Stimulated activated CD8-positive, alpha-beta memory T cell treated with anti-CD3 and anti-CD28 coated beads, Interleukin-4, amount 100 ng/mL, for 4 hours (primary cell): ENCODE measurements at places on chromosomes 2 and 18.
A peak's percentile ranks its signal among the peaks of the same experiment; 100 is the strongest.

- no peak for DNase-seq
These were observed 58.4 kb downstream of the KCTD18 start for GRCh38 chr2:200451511-200451910.

GRCh38 chr18:21453511-21453901, 147.0 kb downstream of the ESCO1 start:
- no peak for DNase-seq

GRCh38 chr18:50358844-50359243, 16.0 kb upstream of the SKA1 start:
- DNase-seq: no peak

- peak; percentile 17 for DNase-seq
These were observed 28.7 kb downstream of the SRSF7 start for GRCh38 chr2:38722271-38723061.

GRCh38 chr2:120239488-120240287, 13.0 kb upstream of the RALB start:
- no peak for DNase-seq

GRCh38 chr2:1750270-1750932, 6.1 kb upstream of the PXDN start:
- DNase-seq: no peak

- DNase-seq: no peak
These were observed 86.0 kb downstream of the WDSUB1 start for GRCh38 chr2:159200498-159200897.

- DNase-seq: no peak
These were observed 88.7 kb downstream of the NRP2 start for GRCh38 chr2:205771031-205771430.

DNA sequence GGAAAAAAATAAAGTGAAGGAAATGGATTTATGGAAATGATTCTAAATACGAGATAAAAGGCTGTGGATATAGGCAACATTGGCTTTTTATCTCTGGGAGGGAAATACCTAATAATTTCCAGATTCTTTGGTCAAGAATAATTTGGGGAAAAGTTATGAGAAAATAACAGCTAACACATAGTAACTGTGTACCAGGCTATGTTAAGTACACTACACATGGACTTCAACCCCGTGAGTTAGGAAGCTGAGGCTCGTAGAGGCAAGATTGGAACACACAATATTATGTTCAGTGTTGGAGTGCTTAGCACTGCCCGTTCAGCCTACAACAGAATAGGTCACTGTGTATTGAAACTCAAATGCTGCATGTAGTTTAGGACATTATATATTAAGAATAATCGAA, 34.3 kb upstream of the GPD2 start:
- DNase-seq: no peak

- DNase-seq: no peak
These were observed 266.6 kb upstream of the MYT1L start for GRCh38 chr2:2597712-2598111.

DNA sequence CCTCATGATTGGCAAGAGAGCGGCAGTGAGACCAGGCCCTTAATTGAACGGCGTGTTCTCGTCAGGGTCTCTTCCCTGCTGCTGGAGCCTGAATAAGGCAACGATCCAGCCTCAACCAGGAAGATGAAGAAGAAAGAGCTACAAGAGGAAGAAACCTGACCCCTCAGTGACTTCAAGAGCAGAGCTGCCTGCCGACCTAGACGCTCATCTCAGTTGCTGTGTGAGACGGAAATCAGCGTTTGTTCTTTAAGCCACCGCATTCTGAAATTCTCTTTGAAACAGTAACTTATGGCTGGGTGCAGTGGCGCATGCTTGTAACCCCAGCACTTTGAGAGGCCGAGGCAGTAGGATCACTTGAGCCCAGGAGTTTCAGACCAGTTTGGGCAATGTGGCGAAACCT, 29.6 kb upstream of the KCNG3 start:
- no peak for DNase-seq

- DNase-seq: no peak
These were observed 9.3 kb downstream of the CD8A start for GRCh38 chr2:86781363-86781762.

DNA sequence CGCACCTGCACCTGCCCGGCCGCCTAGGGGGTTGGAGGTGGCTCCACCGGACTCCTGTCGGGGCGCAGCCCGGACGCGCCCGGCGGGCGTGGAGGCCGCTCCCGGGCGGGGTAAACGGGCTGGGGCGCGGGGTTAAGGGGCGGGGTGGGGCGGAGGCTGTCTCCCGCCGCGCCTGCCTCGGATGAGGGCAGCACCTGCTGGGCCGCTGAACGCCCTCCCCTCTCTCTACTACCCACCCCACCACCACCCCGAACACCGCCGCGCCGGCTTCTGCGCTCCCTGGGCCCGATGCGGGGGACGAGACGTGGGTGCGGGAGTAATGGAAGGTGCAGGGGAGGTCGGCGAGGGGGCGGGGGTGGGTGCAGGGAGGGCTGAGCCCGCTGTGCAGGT, 224.8 kb upstream of the ID2 start:
- no peak for DNase-seq

DNA sequence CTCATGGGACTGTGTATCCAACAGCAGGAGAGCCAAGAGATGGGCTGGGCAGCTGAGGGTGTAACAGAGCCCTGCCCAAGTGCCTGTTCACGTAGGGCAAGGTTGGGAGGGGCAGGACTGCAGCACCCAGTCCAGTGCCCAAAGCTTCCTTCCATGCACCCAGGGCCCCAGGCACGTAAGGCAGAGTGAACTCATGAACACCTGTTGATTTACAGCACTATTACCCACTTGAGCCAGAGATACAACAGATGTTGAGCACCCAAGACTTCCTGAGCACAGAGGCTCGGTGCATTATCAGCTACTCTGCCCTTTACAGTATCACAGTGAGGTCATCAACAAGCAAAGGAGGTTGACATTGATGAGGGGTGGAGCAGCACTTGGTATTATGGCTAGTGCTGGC, 50.2 kb upstream of the FHL2 start:
- DNase-seq: no peak

DNA sequence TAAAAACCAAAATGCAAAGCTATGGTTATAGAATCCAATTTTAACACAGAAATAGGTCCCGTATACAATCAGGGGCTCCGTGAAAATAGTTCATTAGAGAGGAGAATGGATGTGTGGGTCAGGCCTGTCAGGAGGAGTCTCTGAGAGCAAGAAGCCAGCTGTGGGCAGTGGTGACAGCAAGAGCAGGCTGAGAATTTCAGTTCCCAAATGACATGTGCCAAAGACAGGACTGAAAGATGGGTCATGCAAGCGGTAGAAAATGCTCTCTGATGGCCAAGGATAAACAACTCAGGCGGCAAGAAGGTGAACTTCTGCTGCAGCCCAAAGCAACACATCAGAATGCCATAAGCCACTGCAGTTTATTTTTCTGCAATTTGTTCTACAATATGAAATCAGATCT, 100.4 kb downstream of the CCDC141 start:
- no peak for DNase-seq

GRCh38 chr2:140586379-140586778, 1544.4 kb downstream of the LRP1B start:
- DNase-seq: no peak

- no peak for DNase-seq
These were observed 166.6 kb upstream of the TANK start for GRCh38 chr2:160993654-160994061.

DNA sequence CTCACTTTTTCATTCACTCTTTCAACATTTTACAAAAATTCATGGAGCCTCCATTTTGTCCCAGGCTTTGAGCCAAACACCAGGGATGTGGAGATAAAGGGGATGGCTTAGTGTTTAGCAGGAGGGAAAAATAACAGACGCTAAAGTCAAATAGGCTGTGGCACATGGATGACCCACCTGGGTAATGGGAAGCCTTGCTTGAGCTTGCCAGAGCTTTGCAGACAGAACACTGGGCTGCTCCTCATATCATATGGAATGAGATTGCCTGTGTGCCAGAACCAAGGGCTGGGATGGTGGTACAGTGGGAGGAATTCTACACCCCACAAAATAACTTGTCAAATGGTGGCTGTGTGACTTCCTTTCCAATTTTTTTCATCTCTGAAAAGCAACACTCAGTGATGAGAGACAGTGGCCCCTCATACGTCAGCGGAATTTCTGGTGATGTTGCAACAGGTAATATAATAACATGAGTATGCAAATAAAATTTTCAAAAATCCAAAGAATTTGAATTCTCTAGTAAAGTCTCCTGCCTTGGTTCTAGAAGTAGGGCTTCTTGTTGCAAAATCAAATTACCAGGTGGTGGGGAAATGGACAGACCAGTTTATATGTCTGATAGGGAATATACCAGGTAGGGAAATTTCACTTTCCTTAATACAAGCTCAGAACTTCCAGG, 252.9 kb downstream of the CLIP4 start:
- no peak for DNase-seq

DNA sequence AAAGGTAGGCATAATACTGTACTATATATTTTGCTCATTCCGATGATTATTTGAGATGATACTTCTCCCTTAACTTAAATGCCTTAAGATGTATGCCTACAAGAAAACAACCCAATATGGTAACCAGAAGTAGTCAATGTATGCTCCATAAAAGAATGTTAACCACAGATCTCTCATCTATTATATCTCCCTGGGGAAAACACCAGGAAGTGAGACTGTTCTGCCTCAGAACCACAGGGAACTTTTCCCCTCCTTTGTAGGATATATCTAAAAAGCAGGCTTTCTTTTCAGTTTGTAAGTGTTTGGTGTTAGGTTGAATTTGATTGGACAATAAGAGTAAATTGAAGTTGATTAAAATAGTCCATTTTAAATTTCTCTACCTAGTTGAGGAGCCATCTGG, 1160.5 kb upstream of the NXPH2 start:
- DNase-seq: no peak

DNA sequence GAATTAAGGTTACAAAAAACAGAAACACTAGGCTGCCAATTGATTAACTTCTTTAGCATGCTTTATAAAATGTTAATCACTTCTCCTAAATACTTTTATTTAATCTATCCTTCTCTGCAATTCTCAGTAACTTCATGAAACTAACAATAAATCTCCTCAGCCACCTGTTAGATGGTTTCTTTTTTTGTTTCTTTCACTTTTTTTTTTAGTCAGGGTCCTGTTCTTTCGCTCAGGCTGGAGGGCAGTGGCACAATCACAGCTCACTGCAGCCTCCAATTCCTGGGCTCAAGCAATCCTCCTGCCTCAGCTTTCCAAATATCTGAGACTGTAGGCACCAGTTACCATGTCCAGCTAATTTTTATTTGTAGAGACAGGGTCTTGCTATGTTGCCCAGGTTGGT, 213.4 kb upstream of the STK17B start:
- no peak for DNase-seq

- no peak for DNase-seq
These were observed 18.3 kb upstream of the MAP4K4 start for GRCh38 chr2:101679037-101679726.

DNA sequence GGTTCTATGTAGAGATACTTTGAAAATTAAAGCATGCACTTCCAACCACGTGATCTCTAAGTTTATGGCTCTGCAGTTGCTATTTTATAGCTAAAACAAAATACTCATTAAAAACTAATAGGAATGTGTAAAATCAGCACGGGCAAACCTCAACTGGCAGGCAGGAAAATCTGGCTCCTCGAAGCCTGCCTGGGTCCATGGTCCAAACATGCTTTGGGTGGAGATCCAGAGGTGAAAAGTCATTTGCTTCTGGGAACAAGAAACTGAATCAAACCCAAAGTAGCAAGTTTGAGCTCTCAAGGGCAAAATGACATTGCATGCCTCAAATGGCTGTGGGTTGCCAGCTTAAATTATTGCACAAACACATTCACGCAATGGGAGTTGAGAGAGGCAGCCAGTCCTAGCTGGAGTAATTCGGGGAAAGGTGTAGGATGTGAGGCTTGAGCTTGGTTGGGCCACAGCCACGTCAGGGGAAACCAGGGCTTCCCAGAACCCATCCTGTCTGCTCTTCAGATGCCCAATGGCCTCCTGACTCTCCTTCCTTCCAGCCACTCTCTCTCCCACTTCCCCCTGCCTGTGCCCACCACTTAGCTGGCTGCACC, 75.2 kb upstream of the LCLAT1 start:
- no peak for DNase-seq

- no peak for DNase-seq
These were observed 65.3 kb downstream of the CCDC93 start for GRCh38 chr2:117948615-117949014.

DNA sequence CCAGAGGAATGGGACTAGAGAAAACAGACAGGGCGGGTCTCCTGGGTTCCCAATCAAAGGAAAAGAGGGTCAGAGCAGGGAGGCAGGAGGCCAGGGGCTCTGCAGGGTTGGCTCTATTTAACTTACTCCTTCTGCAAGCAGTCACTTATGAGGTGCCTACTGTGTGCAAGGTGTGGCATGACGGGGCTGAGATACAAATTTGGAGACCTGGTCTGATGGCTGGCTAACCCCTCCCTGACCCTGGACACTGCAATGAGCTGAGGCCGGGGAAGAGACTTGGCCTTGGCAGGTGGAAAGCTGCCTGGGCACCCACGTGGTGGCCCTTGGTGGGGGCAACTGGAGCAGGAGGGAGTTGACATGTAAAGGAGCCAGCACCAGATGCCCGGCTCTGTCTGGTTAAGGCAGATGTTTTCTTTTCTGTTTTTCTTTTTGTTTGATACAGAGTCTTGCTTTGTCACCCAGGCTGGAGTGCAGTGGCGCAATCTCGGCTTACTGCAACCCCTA, 148.5 kb upstream of the GATA6 start:
- no peak for DNase-seq

DNA sequence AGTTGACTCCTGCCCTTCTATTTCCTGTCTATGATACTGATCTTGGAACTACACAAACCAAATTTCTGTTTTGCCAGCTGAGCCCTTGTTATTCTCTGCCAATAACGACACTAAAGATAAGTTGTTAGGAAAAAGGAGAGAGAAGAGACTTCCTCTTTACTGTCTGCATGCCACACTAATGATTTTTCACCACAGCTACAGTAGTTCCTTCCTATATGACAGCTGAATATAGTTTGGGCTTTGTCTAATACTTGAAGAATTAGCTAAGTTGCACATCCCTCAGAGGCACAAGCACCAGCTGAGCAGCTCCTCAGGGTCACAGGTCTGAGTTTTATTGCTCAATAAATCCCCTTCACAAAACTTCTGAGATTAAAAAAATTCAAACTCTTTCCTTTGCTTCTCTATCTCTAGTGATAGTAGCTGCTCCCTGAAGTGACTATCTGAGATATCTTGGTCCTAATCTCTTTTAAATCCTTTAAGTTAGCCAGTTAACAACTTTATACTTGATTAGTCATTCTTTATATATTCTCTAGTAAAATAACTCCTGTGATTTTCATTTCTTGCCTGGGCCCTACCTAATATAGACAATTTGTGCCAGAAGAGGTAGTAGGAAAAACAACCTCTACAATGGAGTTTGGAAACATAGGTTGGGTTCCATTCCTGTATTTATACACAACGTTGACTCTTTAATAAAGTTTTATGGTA, 253.0 kb upstream of the CNTNAP5 start:
- DNase-seq: no peak

DNA sequence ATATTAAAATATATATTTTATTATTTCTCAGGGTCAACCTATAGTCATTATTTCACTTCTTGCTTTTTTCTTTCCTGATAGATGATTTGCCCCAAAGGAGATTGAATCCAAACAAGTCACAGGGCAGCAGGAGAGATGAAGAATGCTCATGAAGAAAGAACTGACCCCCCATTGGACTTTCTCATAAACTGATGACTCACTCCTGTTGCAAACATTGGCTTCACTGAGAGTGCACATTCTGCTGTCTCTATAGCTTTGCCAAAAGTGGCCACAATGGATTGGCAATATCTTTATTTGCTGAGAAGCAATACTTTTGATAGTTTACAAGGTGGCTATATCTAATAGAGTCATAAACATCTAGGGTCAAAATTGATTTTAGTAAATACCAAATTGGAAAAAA, 55.9 kb upstream of the ZNF385B start:
- DNase-seq: no peak
